Temporal lobe (tissue), 4 donors: ENCODE measurements at places on chromosomes 13 and 19. TPM values are rescaled to one million over a fixed set of nuclear protein-coding genes. Genes with fewer than 3 reads are reported as not detected.

The ZNF780A gene
- 29.5 TPM for total RNA-seq

The HSD17B14 gene
- total RNA-seq: 1.7 TPM

The WDR87 gene
- not detected for total RNA-seq

The STXBP2 gene
- total RNA-seq: 4.2 TPM

The KLK12 gene
- not detected for total RNA-seq

The LSR gene
- total RNA-seq: 1.7 TPM

The NPAS1 gene
- 5.9 TPM for total RNA-seq

The PALM3 gene
- total RNA-seq: 4.9 TPM
